ENCODE measurements at places on chromosomes 12 and 14.

DNA sequence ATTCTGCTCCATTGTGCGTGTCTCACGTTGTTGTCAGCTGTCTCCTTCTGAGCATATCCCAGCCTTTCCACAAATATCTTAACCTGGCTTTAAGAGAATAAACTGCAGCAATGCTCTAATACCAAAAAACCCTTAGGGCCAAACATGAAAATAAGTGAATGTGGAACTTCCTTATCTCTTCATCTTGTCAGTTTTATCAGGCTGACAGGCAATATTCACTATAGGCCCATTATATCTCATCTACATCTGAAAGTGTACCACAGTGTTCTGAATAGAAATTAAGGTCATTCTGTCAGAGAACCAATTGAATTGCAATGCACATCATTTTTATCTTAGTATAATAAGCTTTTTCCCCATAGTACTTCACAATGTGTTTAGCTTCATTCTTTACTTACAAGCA lies 933.1 kb upstream of the FBXO33 start:
- DNase-seq: no peak

DNA sequence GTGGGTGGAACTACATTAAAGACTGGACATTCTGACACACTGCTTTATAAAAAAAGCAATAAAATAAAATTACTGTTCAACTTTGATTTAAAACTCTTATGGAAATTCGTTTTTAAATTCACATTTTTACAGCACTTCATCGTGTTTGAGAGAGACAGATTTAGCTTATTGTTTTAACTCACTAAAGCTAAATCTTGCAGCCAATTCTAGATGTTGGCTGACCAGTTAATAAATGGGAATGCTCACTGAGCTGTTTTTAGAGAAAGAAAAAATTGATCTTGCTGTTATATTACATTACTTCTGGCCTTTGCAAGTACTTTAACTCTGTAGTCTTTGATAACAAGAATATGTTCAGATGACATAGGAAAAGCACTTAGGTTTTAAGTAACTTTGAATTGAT lies 157.1 kb downstream of the PLCZ1 start:
- DNase-seq: no peak

- DNase-seq: no peak
These were observed 23.8 kb downstream of the PIK3C2G start for GRCh38 chr12:18285161-18285560.

- DNase-seq: no peak
These were observed 14.4 kb downstream of the AREL1 start for GRCh38 chr14:74698465-74698864.

DNA sequence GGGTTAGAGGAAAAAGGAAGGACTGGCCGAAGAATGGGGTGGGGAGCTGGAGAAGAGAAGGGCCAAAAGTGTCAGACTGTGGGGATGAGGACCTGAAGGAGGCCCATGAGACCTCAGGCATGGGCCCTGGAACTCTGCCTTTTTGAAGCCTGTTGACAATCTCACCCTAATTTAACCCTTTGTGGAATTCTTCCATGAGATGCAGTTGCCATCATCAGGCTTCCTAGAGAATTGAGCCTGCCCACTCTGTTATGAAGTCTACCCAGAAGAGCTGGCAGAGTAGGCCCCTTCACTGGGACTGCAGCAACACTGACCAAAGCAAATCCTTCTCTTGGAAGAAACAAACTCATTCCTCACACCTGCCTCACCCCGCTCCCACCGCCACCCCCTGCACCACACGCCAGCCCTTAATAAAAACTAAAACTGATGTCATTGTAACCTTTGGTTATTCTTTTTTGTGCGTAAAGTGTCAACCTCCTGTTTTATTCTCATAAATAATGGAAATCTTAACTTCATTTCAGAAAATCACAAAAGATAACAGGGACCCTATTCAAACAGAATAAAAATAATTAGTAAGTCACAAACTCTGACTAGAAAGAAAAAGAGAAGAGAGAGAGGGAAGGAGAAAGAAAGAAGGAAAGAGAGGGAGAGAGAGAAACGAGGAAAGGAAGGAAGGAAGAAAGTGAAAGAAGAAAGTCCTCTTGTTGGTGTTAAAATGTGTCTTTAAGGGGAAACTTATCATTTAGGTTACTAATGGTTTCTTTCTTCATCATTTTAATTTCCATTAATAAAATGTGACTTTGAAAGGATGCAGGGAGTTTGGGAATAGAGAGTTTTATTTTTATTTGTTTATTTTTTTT lies 61.3 kb downstream of the CRADD start:
- no peak for DNase-seq

DNA sequence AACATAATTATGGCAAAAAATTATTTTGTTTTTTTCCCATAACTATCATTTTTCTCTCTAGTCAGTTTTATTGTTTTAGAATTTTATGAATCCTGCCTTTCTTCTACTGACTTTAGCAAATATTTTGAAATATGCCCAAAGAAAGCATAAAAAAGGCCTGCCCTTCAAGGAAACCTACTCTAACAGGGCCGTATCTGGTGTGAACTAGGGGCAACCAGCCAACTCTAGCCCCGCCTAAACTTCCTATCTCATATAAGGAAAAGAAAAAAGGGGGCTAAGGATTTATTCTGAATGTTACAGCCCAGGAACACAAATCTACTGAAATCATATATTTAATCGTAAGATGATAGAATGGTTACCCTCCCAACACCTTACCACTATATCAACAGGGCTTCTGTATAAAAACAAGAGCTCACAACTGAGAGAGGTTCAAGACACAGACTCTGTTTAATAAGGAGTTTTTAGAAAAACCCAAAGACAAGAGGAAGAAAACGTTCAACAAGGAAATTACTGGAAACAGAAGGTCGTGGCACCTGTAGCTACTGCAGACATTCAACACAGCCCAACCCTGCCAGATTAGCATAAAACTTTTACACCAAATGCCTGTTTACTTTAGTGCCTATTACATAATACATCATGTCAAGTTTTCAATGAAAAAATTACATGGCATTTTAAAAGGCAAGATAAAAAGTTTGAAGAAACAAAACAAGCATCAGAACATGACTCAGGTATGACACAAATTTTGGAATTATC lies 12.9 kb upstream of the EPYC start:
- DNase-seq: no peak

- no peak for DNase-seq
These were observed 70.7 kb upstream of the GALNT9 start for GRCh38 chr12:132400011-132400641.

DNA sequence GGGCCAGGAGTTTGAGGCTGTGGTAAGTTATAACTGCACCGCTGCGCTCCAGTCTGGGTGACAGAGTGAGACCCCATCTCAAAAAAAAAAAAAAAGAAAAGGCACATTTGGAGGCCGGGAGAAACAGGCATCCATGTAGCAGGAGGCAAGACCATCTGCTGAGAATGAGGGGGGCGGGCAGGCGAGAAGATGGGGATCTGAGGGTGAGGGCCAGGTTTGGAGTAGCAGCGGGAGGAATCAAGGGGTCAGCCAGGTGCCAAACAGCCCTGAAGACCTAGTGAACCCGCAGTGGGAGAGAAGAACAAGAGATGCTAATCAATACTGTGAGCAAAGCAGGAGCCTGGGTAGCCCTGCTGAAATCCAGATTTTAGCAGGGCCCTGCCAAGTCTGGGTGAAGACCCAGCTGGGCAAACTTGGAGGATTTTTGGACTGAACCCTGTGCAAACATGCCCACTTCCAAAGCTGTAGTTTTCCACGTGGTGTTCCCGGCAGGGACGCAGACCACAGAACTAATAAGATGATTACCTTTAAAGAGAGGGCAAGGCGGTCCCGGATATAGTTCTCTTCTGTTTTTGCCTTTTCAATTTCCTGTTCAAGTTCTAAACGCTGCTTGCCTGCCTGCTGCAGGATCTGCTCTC lies 61.0 kb downstream of the NIN start:
- DNase-seq: no peak

DNA sequence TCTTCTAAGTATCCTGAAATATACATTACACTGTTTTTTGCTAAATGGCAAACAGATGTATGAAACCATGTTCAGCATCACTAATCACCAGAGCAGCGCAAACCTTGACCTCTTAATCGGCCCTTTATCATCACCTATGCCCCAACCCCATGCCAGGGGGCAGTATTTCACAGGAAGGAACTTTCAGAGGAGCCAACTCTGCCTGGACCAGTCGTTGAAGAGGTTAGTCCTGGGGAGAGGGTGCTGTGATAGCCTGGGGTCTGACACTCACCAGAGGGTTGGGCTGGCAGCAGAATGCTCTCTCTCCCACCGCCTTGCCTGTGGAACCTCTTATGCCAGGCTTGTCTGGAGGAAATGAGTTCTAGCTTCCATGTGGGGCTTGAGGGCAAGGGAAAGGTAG lies 411.7 kb downstream of the TMEM117 start:
- DNase-seq: no peak

GRCh38 chr14:77989441-77989991 lies 180.7 kb upstream of the NRXN3 start:
- DNase-seq: no peak

DNA sequence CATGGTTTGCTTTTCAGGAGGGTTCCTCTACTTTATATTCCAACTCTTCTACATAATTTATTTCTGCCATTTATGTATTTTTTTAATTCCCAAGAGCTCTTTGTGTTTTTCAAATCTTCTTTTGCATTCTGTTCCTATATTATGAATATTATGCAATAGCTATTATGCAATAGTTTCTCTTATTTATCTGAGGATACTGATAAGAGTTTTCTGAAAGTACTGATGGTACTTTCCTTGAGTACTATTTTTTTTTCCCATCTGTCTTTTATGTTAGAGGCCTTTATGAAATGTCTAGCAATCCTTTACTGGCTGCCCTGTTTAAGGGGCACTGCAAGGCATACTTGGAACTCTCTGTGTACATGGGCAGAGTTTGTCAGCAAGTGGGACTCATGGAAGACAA lies 93.4 kb downstream of the SLC41A2 start:
- no peak for DNase-seq

DNA sequence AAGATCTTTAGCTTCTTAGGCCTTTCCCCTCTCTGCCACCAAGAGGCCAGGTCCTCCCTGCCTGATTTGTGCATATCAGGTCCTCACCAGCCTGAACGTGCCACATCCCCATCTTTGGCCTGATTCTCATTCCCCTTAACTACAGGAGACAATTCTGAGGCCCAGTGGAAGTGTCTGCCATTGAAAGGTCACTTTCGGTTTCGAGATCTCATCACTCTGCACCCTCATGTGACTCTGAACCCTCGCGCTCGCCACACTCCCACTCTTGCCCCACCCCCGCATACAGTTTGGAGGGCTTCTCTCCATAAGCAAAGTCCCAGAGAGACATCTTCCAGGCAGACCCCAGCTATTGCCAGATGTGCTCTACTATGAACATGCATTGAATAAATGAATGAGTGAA lies 189.0 kb downstream of the NTF3 start:
- DNase-seq: no peak

DNA sequence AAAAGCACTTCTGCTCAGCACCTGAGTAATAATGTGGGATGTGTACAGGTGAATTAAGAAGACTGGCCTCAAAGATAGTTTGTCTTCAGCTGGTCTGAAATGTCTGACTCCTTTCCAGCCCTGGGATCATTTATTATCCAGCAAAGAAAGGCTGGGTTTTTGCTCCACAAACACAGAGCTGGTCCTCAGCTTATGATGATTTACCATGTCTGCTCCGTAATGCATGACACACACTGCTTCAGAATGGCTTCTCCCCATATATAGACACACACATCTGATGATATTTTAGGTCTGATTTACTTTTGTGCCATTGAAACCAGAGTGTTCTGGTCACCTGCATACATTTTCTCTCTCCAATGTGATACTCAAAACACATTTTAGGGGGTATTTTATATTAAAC lies 225.0 kb downstream of the SLC25A21 start:
- no peak for DNase-seq

DNA sequence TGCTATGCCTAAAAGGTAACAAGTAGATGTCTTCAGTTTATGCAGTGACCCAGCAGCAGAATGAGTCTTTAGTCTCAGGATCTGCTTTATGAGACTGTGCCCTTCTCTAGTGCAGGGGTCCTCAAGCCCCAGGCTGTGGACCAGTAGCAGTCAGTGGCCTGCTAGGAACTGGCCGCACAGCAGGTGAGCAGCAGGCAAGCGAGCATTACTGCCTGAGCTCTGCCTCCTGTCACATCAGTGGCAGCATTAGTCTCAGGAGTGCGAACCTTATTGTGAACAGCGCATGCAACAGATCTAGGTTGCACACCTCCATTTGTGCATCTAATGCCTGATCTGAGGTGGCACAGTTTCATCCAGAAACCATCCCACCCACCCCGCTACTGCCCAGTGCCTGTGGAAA lies 38.4 kb downstream of the LRP6 start:
- DNase-seq: no peak

- no peak for DNase-seq
These were observed 69.9 kb upstream of the FOXN3 start for GRCh38 chr14:89486961-89487360.

DNA sequence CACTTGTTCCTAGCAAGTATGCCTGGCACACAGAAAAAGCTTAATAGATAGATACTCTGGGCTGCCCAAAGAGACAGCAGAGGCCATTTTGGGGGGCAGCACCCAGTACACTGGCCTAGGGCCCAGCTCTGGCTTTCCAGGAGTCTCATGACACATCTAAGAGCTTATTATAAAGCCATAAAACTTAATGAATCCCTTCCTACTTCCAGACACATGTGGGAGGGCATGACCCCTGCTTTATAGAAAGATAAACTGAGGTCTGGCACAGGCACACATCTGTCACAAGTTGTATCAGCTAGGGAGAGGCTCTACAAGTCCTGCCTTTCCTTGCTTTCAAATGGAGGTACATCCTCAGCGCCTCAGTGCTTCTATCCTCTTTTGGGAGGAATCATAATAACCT lies 27.1 kb downstream of the FMNL3 start:
- DNase-seq: no peak

GRCh38 chr14:56199982-56200577 lies 81.9 kb downstream of the PELI2 start:
- no peak for DNase-seq

GRCh38 chr14:51552768-51553404 lies 98.8 kb upstream of the FRMD6 start:
- no peak for DNase-seq

DNA sequence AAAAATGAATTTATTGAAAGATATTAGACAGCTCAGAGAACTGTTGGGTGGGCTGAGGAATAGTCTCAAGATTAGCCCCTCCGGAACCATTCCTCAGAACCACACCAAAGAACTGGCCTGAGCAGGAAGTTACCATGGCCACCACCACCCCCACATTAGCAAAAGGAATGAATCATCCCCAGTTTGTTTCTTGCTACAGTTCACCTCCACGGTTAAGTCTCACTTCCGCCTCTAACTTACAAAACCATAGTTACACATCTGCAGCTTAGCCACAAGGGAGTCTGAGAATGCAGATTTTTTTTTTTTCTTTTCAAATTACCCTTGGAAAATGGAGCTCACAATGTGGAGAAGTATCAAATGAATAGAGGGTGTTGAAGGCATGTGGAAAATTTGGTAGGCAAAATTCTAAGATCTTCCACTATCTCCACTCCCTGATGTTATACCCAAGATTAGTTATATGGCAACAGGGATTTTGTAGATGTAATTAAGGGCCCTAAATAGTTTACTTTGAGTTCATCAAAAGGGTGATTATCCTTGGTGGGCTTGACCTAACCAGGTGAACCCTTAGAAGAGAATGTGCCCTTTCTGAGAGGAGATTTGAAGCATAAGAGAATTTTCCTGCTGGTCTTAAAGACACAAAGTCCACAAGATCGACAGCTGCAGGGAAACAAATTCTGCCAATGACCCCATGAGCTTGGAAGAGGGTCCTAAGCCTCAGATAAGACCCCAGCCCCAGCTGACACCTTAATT lies 129.8 kb upstream of the KRR1 start:
- DNase-seq: no peak

- no peak for DNase-seq
These were observed 103.0 kb downstream of the SAMD4A start for GRCh38 chr14:54669721-54670561.

- no peak for DNase-seq
These were observed 19.5 kb upstream of the NUBPL start for GRCh38 chr14:31541702-31542101.

All from omental fat pad (tissue), 4 donors.